ENCODE measurements at places on chromosomes 1 and 21.
A peak's percentile ranks its signal among the peaks of the same experiment; 100 is the strongest.

DNA sequence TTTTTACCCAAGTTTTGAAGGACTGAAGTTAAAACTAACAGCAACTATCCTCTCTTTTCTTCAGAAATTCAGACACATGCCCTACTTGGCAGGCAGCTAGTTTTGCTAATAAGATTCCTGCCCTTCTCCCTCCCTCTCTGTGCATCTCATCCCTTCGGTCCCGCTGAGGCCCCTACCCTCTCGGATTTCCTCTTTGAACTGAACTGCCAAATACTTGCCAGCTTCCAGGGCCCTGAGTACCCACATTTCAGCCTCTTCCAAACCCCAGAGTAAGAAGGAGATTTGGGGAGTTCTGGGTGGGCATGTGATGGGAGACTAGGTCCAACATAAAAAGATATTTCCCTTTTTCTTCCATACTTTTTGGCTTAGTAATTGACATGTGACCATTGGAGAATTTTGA is 116.5 kb upstream of the JUN start:
- DNase-seq, result no peak

DNA sequence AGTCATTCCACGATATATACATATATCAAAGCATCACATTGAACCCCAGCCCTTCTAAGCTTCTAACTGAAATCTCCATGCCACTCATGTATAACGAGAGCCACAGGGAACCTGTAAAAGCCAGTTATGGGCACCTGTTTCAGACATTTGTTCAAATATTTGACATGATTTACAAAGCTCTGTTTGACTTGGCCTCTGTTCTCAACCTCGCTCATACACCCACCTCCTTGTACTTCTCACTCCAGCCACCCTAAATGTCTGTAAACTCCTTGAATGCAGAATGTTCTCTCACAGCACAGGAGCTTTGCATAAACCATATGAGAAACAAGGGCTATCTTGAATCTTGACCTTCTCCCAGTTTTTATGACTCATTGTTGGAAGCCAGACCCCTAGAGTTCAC is 36.9 kb upstream of the CD2 start:
- DNase-seq, result no peak

- no peak for DNase-seq
These were observed 1.6 kb downstream of the CASZ1 start for GRCh38 chr1:10794724-10795275.

GRCh38 chr1:24127134-24127800 is 15.3 kb upstream of the MYOM3 start:
- no peak for DNase-seq

GRCh38 chr21:34983680-34984086 is 65.4 kb downstream of the RUNX1 start:
- peak; percentile 17 for DNase-seq

DNA sequence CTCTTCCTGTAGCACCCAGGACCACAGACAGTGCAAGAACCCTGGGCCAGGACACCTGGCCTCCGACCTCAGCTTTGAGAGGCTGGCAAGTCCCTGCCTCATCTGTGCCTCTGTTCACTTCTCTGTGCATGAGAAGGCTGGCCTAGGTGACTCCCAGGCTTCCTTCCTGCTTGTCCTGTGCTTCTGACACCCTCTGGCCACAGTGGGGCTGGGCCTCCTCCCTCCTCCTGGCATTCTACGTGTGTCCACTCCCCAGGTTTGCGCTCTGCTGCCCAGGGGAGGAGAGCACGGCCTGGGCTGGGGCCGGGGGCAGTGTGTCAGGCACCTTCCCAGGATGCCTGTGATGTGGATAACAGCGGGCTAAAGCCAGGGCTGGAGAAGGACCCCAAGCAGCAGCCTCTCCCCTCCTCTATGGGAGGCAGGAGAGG is 30.3 kb upstream of the PKP1 start:
- no peak for DNase-seq

GRCh38 chr1:110726755-110727154 is 52.0 kb upstream of the KCNA3 start:
- DNase-seq, result no peak

- DNase-seq, result no peak
These were observed 102.5 kb upstream of the PTGFR start for GRCh38 chr1:78388275-78388674.

- DNase-seq, result no peak
These were observed 44.5 kb downstream of the B3GALT5 start for GRCh38 chr21:39657091-39657689.

DNA sequence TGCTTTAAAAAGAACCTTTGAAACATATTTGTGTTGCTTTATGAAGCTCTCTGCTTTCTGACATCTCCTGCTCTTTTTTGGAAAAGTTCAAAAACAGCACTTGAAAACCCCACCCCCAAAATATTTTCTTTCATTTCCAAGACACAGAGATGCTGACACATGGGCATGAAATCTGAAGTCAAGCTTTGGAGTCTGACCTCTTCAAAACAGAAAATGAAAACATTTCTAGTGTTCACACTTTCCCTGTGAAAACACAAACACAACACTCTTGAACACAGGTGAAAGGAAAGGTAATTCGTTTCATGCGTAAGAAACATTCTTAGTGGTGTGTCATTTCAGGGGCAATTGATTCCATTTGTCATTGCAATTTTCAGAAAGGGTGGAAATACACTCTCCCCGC is 10.8 kb downstream of the NGF start:
- no peak for DNase-seq

DNA sequence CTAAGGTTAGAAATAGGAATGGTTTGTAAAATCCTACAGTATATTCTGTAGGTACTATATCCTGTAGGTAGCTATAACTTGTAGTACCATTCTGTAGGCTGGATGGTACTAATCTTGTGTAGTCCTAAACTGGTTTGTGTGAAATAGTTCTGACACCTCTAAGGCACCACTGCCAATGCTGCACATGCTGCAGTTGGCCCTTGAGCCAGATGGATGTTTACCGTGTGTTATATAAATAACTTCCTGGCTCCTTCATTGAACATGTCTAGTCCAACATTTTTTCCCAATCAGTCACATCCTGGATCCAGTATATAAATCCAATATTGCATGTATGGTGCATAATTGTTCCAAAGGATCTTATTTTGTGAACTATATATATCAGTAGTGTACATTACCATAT is 89.5 kb upstream of the GNG4 start:
- no peak for DNase-seq

- DNase-seq, result no peak
These were observed 129.7 kb upstream of the FAM72C start for GRCh38 chr1:144101397-144102045.

DNA sequence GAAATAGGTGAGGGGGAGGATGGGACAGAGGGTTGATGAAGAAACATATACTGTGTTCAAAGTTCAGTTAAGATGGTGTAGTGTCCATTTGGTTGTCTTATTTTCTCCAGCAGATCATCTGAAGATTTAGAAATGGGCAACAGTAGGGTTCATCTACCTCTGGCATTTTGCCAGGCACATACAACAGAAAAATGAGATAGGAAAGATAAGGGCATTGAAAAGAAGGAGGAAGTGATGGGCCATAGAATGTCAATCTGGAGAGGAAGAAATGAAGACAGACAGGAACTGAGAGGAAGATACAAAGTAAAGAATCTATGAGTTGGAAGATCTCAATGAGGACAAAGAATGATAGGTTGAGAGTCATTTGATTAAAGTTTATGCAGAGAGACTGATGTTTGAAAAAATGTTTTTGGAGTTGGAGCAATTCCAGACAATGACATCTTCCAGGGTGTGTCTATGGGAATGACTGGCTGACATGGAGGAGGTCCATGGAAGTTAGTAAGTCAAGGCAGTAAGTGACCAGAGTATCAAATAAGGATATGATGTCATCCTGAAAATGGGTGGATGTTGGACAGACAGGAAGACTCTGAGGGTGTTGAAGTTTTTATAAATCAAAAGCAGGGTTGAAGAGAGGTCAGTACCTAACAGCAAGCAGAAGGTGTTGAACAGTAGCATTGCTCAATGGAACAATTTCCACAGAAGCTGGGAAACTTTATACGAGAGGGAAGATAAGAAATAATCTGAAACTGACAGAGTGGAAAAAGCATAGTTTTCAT is 18.7 kb upstream of the CD55 start:
- DNase-seq, result peak; percentile 28

DNA sequence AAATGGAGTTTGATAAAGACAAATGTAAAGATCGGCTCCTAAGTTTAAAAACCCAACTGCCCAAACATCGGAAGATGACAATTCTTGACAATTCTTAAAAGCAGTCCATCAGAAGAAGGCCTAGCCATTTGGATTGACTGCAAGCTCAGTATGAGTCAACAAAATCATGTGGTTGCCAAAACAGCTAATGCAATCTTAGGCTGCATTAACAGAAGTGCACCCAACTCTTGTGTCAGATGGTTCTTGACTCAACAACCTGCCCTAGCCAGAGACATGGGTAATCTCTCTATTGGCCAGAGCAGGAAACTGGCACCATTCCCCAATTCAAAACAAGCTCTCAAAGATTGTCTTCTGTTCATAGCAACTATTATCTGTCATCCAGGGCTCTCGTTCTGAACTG is 9.9 kb upstream of the NCF2 start:
- DNase-seq, result peak; percentile 22

DNA sequence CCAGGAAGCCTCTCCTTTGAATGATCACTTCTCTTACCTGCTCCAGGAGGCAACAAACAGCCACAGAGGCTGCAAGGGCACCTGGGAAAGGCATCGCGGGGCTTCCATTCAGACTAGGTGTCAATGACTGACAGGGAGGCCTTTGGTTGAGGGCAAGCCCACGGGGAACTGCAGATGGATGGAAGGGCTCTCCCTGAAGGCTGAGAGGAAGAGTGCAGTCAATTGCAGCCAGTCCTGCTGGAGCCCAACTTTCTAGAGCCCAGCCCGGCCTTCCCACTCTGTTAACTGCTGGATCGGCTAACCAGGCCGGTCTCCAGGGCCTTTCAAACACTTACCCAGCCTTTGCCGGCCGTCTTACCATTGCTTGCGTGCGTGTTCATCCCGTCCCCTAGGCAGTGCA is 89.3 kb downstream of the LACTBL1 start:
- no peak for DNase-seq

- no peak for DNase-seq
These were observed 86.8 kb downstream of the TEX35 start for GRCh38 chr1:178599745-178600144.

DNA sequence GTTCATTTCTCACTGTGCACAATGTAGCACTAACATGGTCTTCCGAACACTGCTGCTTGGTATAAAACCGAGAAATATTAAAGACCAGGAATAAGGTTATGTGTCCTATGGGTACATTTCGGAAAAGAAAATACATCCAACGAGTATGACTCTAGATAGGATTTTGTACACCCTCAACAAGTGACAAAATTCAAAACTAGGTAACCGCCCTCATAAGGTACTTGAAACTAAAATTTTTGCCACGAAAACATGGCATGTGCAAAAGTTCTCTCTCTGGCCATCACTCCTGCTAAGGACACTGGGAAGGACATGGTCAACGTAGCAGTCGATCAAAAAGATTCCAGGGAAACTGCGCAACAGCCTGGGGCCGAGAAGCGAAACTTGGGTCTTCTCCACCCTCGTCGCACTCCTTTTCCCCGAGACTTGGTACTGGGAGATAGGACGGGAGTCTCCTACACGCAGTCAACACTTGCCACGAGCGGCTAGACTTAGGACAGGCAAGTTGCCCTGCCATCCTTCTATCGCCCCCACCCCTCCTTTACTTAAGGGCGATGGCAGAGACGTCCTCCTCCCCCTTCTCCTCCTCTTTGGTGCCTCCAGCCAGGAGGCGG is 338 bp upstream of the TOR1AIP1 start:
- peak; percentile 85 for DNase-seq

DNA sequence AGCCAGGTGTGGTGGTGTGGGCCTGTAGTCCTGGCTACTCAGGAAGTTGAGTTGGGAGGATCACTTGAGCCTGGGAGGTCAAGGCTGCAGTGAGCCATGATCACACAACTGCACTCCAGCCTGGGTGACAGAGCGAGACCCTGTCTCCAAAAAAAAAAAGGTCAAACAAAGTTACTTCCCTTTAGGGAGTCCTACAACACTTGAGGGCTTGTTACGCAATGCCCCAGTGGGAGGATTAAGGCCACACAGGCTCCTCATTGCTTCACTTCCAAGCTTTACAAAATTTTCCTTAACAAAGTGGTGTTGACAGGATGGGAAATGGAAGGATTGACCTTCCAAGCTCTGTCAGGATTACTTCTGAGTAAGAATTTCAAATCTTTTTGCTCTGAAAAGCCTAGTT is 6.2 kb upstream of the EXTL1 start:
- DNase-seq, result no peak

DNA sequence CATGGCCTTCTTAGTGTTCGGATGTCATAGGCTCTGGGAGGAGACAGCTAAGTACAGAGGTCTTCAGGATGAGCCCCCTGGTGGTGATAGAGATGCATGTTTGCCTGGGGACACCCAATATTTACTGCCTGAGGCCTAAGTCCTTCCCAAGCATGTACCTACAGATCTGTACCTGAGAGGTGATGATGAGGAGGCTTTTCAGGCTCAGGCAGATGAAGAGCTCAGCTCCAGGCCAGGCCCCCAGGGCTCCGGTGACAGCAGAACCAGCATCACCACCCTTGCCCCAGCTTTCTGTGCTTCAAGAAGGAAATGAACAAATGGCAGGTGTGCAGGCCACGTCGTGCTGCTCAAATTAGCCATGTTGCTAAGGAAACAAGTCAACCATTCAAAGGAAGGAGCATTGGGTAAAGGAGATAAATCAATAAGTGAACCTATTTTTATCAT is 21.1 kb downstream of the CACNA1E start:
- DNase-seq, result peak; percentile 53

DNA sequence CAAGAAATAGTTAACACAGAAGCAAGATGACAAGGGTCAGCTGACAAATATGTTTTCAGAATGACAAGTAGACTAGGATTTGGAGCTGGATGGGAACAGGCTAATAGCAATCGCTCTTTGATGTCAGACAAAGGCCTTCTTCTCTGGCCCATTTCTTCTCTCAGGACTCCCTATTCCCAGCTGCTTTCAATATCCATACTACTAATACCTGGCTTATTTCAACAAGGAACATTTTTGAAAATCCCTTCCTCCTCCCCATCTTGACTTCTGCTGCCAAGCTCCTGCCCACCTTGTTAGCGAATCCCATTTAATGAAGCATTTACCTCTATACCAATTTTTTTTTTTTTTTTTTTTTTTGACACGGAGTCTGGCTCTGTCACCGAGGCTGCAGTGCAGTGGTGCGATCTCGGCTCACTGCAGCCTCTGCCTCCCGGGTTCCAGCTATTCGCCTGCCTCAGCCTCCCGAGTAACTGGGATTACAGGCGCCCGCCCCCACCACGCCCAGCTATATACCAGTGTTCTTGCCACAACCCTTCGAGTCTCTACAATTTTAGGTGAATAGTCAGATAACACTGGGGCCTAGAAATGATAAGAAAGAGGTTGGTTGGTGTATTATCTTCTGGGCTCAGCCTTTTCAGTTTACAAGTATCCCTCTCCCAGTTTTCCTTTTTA is 68.4 kb downstream of the MACF1 start:
- DNase-seq, result peak; percentile 42

GRCh38 chr1:160419150-160419837 is 18.9 kb downstream of the VANGL2 start:
- DNase-seq, result no peak
